Dorsolateral prefrontal cortex (tissue), 122 donors: ENCODE measurements at places on chromosomes 7 and 10.

- peak; percentile 29 for DNase-seq
These were observed 1.1 kb downstream of the P4HA1 start for GRCh38 chr10:73095481-73096021.

DNA sequence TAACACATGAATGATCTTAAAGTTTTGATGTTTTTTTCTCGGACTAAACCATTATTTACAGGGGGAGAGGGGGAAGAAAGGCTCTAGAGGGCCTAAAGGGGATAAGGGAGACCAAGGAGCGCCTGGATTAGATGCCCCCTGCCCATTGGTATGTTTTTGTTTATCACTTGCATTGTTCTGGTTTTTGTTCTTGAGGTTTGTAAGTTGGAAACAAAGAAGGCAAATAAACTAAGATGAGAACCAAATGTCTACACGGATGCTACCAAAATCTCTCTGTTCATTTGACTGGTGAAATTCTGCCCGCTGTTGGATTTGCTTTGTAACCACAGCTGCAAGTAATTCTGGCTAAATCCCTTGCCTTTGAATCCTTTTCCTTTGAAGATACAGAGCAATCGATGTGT, 99.8 kb upstream of the MACROH2A2 start:
- no peak for DNase-seq

GRCh38 chr7:50212666-50213621, 91.6 kb upstream of the IKZF1 start:
- no peak for DNase-seq

DNA sequence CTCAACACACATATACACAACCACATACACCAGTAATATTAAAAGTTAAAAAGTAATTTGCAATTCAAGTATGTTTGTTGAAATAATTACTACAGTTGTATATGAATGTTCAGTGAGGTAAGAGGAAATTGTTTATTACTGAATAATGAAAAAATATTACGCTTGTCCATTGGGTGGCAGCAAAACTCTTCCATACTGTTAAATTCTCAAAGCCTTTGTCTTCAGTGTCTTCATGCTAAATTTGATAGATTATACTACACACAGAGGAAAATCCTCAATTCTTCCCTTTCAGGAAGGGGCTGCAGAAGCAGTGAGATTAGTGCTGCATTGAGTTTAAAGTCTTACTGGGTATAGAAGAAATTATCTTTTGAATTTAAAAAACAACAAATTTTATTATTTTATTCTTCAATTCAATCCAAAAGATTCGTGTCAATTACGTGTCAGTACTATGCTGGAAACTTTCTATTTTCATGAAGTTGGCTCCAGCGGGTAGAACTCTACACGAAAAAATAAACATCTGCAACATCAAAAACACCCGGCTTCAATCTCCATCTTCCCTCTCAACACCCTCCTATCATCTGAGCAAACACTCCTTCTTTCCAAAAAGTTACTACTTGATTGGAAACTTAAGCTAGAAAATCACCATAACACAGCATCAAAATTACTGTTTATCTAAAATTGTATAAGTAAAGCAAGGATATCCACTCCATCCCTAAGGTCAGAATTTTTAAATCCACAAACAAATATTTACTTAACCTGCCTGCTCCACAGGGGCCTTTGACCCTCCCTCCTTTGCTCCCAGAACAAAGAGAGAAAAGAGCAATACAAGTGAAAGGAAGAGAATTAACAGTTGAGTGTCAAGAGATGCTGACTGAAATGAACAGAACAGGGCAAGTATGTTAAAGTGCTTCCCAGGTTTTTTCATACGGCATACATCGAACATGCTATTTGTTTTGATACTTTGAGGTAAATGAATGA, 37.0 kb upstream of the TES start:
- no peak for DNase-seq

- DNase-seq, result no peak
These were observed 1109.2 kb downstream of the GATA3 start for GRCh38 chr10:9163699-9164098.

GRCh38 chr10:105774351-105774750, 1133.3 kb downstream of the SORCS3 start:
- no peak for DNase-seq

DNA sequence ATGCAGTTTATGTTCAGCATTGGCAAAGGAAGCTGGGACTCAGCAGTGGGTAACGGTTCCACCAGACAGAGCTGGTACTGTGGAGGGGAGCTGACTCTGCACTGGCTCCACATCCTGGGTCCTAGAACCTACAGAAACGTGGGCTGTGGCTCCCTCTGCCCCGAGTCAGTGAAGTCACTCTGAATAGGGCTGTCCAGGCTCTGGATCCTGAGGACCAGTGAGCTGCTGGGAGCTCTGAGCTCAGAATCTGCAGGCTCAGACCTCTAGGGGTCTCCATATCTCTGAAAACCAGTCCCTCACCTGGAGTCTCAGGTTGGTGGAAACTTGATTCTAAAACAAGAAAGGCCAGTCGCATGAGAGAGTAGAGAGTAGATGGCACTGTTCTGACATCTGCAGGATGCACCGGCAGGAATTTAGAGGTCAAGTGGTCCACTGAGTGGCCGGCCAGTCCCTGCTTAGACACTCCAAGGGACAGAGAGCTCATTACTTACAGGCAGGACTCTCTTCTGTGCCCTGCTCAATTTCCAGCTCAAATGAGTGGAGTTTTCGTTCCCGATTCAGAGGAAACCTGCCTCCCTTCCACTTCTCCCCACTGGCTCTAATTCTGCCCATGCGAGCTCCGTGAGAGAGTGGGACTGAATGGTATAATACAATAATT, 18.6 kb downstream of the NPFFR1 start:
- no peak for DNase-seq

DNA sequence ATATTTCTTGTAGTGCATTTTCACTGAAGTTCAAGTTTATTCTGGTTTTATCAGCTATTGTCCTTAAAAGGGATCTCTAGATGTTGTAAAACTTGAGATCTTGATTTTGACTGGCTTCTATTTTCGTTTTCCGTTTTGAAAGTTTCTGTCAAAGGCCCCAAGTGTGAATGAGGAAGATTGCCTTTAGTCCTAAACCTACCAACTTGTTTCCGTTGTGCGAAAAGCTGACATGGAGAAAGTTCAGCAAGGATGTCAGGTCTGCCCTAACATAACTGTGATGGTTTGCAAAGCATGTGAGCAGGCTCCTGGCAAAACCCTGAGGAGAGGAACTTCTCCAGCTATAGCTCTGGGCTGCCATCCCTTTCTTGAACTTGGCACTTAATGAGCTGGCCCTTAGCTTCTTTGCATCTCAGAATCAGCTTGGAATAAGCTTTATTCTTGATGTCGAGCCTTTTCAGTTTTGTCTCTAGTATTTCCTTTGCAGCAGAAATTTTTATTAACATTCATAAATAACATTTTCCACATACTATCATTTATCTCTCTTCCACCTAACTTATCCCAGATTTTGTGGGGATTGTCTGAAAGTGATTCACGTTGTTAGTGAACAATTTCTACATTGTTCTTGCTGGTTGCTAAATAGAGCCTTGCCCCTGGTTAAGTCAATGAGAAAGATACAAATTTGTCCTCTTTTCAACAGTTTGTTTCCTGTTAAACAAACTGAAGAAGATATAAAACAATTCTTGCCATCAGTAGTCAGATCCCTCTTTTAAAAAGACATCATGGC, 559.4 kb downstream of the SUGCT start:
- no peak for DNase-seq

- DNase-seq, result no peak
These were observed 662.6 kb upstream of the IGFBP3 start for GRCh38 chr7:46583656-46584055.

GRCh38 chr10:113557903-113558321, 5.1 kb downstream of the HABP2 start:
- DNase-seq, result no peak

DNA sequence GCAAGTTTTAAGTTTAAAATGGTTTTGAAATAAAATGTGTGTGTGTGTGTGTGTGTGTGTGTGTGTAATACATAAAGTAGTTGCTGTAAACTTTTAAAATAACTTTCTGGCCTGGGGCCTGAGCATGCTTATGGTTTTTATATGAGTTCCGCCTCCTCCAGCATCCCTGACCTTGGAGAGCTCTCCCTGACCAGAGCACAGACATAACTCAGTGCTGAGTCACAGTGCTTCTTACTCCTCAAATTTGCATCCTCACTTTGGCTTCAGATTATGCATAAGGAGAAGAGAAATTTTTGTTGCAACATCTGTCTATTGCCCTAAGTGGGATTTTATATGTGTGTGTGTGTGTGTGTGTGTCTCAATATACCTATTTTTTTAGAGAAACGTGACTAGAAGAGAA, 200.8 kb downstream of the ELMO1 start:
- DNase-seq, result no peak

GRCh38 chr7:37549076-37549931, 100.6 kb upstream of the ELMO1 start:
- no peak for DNase-seq

DNA sequence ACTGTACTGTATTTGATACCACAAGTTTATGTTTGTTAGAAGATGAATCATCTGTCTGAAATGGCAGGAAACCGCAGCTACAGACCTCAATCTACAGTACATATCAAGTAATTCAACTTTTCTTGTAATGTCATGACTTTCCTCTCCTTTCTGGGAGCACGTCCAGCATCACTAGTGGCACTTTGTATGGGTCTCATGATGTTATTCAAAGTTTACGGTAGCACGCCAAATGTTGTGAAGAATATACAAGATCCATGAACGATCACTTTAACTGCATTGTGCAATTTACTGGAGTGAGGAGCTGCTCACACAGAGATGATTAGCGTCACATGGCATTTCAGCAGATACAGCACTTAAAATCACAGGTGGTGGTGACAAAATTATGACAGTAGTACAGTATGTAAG, 257.8 kb upstream of the GNAI1 start:
- DNase-seq, result no peak

- no peak for DNase-seq
These were observed 51.0 kb downstream of the PRLHR start for GRCh38 chr10:118544401-118544948.

GRCh38 chr7:25206765-25207164, 21.5 kb downstream of the NPVF start:
- no peak for DNase-seq

- no peak for DNase-seq
These were observed 891.5 kb upstream of the CELF2 start for GRCh38 chr10:10126218-10126617.

DNA sequence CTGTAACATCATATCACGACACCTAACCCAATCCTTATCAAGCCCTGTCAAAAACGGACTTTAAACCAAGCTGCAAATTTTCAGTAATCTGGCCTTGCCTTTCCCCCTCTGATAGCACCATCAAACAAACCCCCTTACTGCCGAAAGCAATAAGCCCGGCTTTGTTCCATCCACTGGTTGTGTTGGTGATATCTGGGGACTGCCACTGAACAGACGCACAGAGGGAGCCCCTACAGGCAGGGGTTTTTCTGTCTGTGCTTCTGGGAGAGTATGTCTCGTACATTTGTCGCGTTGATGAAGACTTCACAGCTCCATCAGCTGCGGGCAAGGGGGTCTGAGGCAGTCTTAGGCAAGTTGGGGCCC, 550 bp upstream of the PLAU start:
- DNase-seq, result no peak

GRCh38 chr10:48249763-48250351, 24.6 kb downstream of the FRMPD2 start:
- DNase-seq, result no peak

GRCh38 chr10:105875050-105875449, 1234.0 kb downstream of the SORCS3 start:
- DNase-seq, result no peak

GRCh38 chr10:124655191-124656112, 88.7 kb downstream of the FAM53B start:
- DNase-seq, result no peak
